ENCODE measurements at places on chromosomes 11 and 22.
A peak's percentile ranks its signal among the peaks of the same experiment; 100 is the strongest.

DNA sequence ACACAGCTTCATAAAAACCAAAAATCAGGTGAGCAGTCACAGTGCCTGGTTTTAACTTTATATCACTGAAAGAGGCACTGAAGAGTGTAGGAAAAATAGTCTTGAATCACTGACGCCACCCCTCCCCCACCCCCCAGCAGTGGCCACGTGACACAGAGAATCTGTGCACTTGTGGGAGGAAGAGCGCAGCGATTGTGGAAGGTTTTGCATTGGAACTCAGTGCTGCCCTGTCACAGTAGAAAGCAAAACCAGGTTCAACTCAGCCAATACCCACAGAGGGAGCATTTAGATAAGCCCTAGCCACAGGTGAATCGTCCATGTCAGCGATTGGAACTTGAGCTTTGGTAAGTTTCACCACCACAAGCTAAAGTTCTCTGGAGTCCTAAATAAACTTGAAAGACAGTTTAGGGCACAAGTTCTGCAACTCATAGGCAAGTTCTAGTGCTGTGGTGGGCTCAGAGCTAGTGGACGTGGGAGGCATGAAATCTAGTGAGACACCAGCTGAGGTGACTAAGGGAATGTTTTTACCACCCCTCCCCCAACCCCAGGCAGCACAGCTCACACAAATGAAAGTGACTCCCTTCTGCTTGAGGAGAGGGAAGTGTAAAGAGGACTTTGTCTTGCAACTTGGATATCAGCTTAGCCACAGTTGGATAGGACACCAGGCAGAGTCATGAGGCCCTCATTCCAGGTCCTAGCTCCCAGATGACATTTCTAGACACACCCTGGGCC is 13.3 kb downstream of the OR52B2 start:
- DNase-seq: no peak

DNA sequence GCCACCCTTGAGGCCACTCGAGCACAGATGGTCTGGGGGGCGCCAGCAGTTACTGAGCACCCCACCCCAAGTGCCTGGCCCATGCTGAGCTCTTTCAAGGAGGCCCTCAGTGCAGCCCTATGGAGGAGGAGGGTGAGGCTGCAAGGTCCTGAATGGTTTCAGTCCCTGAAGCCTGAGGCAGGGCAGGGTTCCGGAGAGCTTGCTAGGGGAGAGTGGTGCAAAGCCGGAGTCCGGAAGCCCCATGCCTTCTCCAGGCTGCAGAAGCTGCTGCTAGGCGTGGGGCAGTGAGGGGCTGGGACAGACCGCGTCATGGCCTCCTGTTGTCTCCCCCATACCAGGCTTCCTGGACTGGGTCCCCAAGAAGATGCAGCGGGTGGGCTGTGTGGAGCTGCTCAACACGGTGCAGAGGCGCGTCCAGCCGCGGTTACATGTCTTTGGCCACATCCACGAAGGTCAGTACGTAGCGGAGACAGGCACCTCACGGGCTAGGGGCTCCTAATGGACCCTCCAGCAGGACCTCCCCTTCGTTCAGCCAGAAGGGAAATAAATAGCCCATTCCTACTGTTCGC is 90.6 kb downstream of the MPPED1 start:
- DNase-seq: no peak

GRCh38 chr11:120712881-120713280 is 201.3 kb downstream of the GRIK4 start:
- no peak for DNase-seq

- DNase-seq: no peak
Measured at GRCh38 chr11:59418156-59418555, 8.1 kb downstream of the OR5A2 start.

GRCh38 chr22:48371391-48371790 is 1456.3 kb downstream of the BRD1 start:
- no peak for DNase-seq

GRCh38 chr22:35837101-35837727 is 119.5 kb downstream of the APOL5 start:
- no peak for DNase-seq

- DNase-seq: no peak
Measured at GRCh38 chr11:131977231-131977630, 606.8 kb downstream of the NTM start.

- DNase-seq: no peak
Measured at GRCh38 chr22:41830174-41830573, 2.7 kb upstream of the SREBF2 start.

- no peak for DNase-seq
Measured at GRCh38 chr11:107706531-107706930, 5.3 kb downstream of the SLN start.

DNA sequence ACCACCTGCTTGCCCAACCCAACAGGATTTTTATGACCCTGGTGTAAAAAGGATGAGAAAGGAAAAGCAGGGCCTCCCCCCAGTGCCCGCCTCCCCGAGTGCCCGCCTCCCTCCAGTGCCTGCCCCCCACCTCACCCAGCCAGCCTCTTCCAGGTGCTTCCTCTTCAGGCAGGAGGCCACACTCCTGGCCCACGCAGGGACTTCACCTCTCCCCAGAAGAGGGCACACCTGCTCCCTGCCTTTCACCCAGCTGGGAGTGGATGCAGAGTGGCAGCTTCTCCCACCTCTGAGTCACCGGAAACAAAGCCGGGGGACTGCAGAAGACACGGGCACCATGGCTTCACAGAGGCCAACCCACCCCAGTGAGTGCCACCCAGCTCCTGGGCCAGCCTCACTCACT is 16.1 kb downstream of the CPT1A start:
- DNase-seq: peak; percentile 60

DNA sequence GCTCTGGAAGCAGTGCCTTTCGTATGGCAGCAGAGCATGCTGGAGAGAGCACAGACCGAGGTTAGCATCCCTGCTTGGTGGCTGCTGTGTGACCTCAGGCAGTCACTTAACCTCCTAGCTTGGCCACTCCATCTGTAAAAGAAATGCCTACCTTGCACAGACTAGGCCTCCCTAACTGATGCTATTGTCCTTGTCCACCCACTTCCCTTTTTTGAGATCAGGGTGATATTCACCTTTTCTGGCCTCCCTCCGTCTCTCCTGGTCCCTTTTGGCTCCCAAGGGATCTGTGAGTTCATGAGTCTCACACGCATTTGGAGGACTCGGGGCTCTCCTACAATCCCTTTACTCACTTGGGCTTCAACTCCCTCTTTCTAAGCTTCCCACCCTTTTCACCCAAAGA is 37.2 kb downstream of the TECTA start:
- DNase-seq: no peak

DNA sequence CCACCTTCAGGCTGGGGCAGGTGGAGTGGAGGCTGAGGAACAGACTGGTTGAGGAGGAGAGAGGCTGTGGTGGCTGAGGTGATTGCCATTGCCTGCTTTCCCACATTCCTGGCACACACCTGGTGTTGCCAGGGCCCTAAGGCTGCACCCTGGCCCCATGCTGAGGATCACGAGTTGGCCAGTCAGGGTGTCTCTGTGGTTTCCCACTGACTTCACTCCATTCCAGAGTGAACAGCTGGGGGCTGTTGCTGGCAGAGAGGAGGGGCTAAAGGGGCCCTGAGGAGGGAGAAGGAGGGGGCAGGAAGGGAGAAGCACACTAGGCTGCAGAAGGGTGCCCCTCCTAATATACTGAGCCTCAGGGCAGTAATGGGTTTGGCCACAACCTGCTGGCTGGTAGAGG is 1.8 kb downstream of the TMEM86A start:
- DNase-seq: no peak

GRCh38 chr11:10048350-10048749 is 245.7 kb downstream of the SBF2 start:
- DNase-seq: no peak

DNA sequence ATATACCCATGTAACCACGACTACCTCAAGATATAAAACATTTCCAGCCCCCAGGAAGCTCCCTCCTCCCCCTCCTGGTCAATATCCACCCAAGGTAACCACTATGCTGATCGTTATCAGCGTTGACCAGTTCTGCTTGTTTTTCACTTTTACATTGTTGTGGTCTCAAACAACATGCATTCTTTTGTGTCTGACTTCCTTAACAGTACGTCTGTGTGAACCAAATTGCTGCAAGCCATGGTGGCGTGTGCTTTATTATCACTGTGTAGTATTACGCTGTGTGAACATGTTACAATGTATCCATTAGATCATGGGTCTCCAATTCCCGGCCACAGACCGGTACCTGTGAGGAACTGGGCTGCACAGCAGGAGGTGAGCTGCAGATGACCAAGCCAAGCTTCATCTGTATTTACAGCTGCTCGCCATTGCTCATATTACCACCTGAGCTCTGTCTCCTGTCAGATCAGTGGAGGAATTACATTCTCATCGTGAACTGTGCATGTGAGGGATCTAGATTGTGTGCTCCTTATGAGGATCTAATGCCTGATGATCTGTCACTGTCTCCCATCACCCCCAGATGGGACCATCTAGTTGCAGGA is 15.5 kb upstream of the GRK3 start:
- DNase-seq: no peak

- DNase-seq: no peak
Measured at GRCh38 chr22:23376256-23376655, 195.9 kb downstream of the BCR start.

DNA sequence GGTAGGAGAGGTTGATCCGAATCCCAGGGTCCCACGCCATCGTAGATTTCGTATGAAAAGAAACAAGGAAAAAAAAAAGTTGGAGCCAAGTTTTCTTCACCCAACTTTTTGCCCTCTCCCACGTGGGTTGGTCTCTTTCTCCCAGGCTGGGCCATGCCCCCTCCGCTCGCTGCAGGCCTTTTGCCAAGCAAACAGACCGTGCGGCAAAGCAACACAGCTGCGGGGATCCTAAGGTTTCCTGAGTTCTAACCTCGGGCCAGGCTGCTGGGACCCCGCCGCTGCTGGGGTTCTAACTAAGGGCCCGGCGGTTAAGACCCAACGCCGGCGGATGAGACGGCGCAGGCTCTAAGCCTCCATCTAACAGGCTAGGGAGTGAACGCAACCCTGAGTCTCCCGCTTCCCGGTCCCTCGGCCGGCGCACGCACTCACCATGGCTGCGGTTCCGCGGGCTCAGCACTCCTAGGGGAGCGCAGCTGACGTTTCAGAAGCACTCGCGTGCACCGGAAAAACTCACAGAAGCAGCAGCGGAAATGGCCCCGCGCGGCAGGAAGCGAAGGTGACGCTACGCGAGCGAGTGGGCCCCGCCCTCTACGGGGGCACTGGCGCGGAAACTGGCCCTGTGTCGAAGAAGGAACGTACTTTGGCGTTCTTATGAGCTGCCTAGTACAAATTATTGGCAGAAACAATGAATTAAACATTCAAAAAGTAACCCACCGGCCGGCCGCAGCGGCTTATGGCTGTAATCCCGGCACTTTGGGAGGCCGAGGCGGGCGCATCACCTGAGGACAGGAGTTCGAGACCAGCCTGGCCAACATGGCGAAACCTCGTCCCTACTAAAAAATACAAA is at the start of gene SNU13:
TSS of gene SNU13 (minus strand) at position 503 of the 847 bp plus-strand sequence. CDS start at position 432, 71 bp downstream.
- DNase-seq: peak; percentile 90

GRCh38 chr22:39534591-39535356 is 2.2 kb upstream of the RPS19BP1 start:
- peak; percentile 82 for DNase-seq

GRCh38 chr11:125123947-125124617 is 12.7 kb upstream of the TMEM218 start:
- DNase-seq: peak; percentile 29

DNA sequence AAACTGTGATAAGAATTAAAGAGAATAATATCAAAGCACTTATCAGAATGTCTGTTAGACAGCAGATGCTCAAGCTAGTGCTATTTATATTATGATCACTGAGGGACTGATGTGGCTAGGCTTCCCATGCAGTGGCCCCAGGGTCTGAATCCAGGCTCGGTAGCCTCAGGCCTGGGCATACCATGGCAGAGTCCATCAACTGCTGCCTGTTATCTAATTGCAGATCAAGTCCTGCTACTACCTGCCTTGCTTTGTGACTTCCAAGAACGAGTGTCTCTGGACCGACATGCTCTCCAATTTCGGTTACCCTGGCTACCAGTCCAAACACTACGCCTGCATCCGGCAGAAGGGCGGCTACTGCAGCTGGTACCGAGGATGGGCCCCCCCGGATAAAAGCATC is 57.5 kb downstream of the TIMP3 start:
- no peak for DNase-seq

DNA sequence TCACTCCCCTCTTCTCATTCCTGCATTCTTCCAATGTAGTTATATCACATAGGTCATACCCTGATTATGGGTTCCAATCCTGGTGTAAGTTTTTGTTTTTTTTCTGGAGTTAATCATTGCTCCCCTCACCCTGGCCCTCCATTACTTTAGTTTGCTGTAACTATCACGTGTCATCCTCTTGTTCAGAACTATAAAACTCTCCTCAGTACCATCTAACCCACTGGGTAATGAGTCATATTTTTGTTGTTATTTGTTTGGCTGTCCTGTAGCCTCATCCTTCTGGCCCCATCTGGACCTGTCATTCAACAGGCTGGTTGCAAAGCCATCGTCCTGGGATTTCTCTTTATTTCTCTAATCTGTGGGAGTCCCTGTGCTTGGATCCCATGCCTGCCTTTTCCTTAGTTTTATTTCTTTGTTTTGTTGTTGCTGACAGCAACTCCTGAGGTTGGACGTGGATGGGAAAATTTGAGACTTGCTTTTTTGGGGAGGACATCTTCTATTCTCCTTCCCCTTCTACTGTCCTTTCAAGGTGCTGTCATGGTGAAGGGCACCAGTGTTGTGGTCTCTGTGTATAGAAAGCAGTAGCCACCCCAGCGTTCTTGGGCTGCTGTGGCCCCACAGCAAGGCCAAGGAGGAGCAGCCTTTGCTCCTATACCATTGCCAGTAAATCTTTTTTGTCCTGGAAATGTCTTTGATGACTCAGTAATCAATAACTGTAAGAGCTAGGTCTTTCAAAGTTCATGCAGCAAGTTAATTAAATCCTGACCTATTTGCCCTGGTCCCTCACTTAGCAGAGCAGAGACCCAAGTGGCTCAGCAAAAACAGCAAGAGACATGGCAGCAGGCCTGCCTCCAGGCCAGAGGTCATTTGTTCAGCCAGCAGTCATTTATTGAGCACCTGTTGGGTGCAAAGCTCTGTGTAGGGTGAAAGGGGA is 82.5 kb downstream of the C22orf31 start:
- no peak for DNase-seq

DNA sequence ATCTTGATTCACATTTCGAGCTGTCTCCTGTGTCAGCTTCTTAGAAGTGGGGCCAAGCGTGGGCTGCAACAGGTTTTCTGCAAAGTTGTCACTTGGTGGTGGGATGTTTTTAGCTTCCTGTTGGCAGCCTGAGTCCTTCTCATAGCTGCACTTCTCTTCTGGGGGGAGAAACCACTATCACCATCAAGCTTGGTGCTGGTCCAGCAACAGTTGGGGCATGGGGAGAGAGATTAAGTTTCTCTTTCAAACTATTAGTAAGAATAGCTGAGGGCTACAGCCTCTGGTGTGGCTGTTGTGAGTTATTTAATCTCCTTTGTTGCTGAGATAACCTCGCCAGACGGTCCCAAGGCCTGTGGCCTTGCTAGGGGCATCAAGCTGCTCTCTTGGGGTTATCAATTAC is 123.3 kb upstream of the CRYBB3 start:
- peak; percentile 56 for DNase-seq

- DNase-seq: no peak
Measured at GRCh38 chr22:25134028-25134427, 65.6 kb upstream of the CRYBB3 start.

DNA sequence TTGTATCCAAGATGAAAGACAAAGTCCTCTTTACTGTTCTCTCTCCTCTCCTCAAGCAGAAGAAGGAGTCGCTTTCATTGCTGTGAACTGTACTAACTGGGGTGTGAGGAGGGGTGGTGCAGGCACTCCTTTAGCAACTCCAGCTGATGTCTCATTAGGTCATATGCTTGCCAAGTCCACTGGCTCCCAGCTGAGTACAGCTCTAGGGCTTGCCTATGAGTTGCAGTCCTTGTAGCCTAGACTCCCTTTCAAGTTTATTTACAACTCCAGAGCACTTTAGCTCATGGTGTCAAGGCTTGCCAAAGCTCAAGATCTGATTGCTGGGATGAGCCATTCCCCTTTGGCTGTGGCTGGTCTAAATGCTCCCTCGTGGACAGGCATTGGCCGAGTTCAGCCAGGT is 55.1 kb upstream of the PDGFD start:
- no peak for DNase-seq
